ENCODE measurements at places on chromosomes 7 and 10. TPM values are rescaled to one million over a fixed set of nuclear protein-coding genes. Genes with fewer than 3 reads are reported as not detected.

Gene INSYN2A
- 0.13 TPM for total RNA-seq

- no peaks in the 10 kb centered on the region for H3K27me3 ChIP-seq
- H3K27ac ChIP-seq = peak overlapping the region; percentile 88
- H3K36me3 ChIP-seq = peaks cover 5% of the 10 kb centered on the region
- peaks cover 34% of the 10 kb centered on the region for H3K4me1 ChIP-seq
These were observed 489.2 kb downstream of the MDFIC start for GRCh38 chr7:115410972-115411686.

DNA sequence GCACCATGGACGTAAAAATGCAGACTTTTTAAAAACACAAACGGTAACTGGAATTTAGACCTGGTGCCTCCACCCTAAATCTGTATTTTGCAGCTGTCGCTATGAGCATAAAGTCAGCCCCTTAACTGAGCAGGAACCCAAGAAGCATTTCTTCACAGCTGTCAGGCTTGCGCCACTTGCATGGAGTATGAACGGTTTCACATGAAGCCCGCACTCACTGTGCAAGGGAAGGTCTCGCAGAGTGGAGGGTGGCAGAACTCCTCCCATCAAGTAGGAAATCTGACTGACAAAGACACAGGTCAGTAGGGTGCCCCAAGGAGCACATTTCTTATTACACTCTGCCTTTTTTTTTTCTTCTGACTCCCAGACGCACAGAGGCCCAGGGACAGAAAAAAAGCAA lies 58.5 kb downstream of the ELMO1 start:
- H3K4me3 ChIP-seq = peak overlapping the region; percentile 2
- H3K27ac ChIP-seq = 0 out of 2 replicates have a peak overlapping the region, but pooled peaks have one; percentile 39
- no peaks in the 10 kb centered on the region for H3K27me3 ChIP-seq
- H3K36me3 ChIP-seq = no peaks in the 10 kb centered on the region
- H3K4me1 ChIP-seq = peaks cover 65% of the 10 kb centered on the region
- DNase-seq = no peak

DNA sequence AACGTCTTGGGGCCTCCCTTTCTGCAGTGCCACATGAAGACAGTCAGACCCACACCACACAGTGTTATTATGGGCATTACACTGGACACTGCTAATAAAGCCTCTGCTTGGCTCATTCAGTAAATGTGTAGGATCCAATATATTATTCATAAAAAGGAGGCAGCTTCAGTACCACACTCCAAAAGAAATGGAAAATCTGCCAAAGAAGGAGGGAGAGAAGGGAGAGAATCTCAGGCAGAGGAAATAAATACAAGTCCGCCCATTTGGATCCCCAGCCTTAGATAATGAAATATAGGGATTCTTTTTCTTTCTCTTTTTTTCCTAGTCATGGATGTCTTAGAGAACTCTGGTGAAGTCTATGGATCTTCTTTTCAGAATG lies 162.2 kb downstream of the ELMO1 start:
- no peak overlapping the region for H3K4me3 ChIP-seq
- no peak overlapping the region for H3K27ac ChIP-seq
- DNase-seq = no peak
- peaks cover 28% of the 10 kb centered on the region for H3K4me1 ChIP-seq

DNA sequence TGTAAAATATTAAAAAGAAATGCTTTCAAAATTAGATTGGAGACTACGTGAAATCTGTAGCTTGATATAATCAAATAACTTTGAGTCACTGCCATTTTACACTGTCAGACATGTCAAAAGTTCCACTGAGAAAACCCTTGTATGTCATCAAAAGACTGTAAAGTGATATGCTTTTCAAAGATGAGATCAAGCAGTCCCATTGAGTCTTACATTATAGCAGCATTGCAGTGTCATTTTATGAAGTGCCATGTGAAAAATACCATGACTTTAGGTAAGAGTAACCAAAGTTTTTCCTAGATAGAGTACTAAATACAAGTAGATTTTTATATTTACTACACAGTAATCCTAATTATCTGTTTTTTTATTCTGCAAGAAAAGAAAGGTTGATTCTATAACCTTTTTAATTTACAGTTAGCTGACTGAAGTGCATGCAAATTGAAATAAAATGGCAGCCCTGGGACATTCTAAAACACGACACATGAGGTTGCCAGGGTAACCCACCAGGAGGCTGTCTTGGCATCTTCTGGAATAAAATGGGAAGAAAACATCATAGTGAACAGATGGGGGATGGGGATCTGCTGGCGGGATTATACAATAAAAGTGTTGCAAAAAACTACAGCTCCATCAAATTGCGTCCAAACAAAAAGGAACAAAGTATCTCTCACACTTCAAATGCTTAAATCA lies 91.3 kb upstream of the TMEM106B start:
- H3K27ac ChIP-seq = no peak overlapping the region
- no peaks in the 10 kb centered on the region for H3K36me3 ChIP-seq
- H3K27me3 ChIP-seq = no peaks in the 10 kb centered on the region
- peaks cover 5% of the 10 kb centered on the region for H3K4me1 ChIP-seq
- no peak overlapping the region for H3K4me3 ChIP-seq

Gene SGCE
- total RNA-seq = 25.3 TPM

Gene GSTO2
- total RNA-seq = 17.6 TPM

Gene ELAPOR2
- total RNA-seq = 41.6 TPM

Gene HGF
- total RNA-seq = 0.32 TPM

DNA sequence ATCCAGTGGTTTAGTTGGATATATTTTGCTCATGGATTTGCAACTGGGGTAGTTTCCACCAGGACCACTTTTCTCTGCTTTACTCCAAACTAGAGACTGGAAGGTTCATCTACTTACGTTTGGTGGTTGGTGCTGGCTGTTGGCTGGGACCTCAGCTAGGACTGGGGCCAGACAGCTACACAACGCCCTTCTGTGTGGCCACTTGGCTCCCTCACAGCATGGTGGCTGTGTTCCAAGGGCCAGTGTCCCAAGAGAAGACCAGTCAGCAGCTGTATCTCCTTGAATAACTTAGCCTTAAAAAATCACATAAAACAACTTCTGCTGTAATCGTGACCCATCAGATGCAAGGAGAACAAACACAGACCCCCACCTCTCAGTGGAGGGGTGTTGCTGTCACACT lies 4.2 kb upstream of the KCNH2 start:
- H3K4me1 ChIP-seq = peaks cover 20% of the 10 kb centered on the region
- peaks cover 58% of the 10 kb centered on the region for H3K27me3 ChIP-seq
- no peaks in the 10 kb centered on the region for H3K36me3 ChIP-seq
- no peak for DNase-seq

GRCh38 chr7:87139514-87139913 lies 12.7 kb upstream of the DMTF1 start:
- no peak for DNase-seq
- H3K36me3 ChIP-seq = no peaks in the 10 kb centered on the region
- H3K27ac ChIP-seq = no peak overlapping the region
- no peaks in the 10 kb centered on the region for H3K4me1 ChIP-seq

GRCh38 chr10:113496111-113497109 lies 56.4 kb upstream of the HABP2 start:
- H3K27me3 ChIP-seq = peaks cover 3% of the 10 kb centered on the region
- H3K4me3 ChIP-seq = no peak overlapping the region
- H3K36me3 ChIP-seq = no peaks in the 10 kb centered on the region
- peaks cover 11% of the 10 kb centered on the region for H3K4me1 ChIP-seq

GRCh38 chr10:93098816-93099215 lies 25.1 kb downstream of the CYP26A1 start:
- no peak overlapping the region for H3K27ac ChIP-seq
- DNase-seq = no peak
- H3K4me1 ChIP-seq = peaks cover 5% of the 10 kb centered on the region
- peaks cover 2% of the 10 kb centered on the region for H3K27me3 ChIP-seq
- H3K36me3 ChIP-seq = 0 out of 2 replicates have a peak, but pooled peaks cover 1% of the 10 kb centered on the region
- no peak overlapping the region for H3K4me3 ChIP-seq

Gene GATA3
- total RNA-seq = 0.72 TPM

- no peaks in the 10 kb centered on the region for H3K27me3 ChIP-seq
- DNase-seq = no peak
- no peak overlapping the region for H3K4me3 ChIP-seq
These were observed 76.4 kb downstream of the NEURL1 start for GRCh38 chr10:103569896-103570295.

Gene DNAJC1
- total RNA-seq = 13.2 TPM

- no peak overlapping the region for H3K27ac ChIP-seq
- H3K36me3 ChIP-seq = no peaks in the 10 kb centered on the region
- H3K4me1 ChIP-seq = peaks cover 24% of the 10 kb centered on the region
These were observed 194.7 kb downstream of the SNX13 start for GRCh38 chr7:17745610-17746009.

DNA sequence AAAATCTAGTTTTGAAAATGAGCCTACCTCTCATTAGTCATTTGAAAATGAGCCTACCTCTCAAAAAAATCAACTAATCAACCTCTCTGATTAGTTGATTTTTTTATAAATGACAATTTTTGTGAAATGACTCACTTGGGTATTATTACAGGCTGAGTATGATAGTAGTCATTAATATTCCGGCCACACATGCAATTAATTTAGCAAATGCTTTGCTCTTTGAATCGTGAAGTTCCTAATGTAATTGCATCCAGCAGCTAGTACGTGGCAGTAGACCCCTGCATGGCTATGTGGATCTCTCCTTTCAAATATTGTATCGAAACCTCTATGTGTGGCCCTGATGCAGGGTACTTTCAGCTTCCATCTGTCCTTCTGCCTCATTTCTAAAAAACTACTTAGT lies 245.9 kb upstream of the PHYHIPL start:
- no peak overlapping the region for H3K4me3 ChIP-seq
- no peaks in the 10 kb centered on the region for H3K36me3 ChIP-seq
- H3K27ac ChIP-seq = no peak overlapping the region

DNA sequence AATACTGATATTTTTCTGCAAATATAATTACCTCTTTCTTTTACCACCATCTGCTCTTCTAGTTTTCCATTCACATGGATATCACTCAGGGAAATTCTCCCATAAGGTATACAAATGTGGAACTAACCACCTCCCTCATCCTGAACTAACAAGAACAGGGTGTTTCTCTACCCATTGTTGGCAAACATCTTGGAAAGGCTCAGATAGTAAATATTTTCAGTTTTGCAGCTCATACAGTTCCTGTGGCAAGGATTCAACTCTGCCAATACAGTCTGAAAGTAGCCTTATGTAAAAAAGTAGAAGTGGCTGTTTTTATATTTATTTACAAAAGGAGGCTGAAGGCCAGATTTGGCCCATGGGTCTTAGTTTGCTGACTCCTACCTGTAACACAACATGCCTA lies 513.0 kb upstream of the TEX47 start:
- peaks cover 13% of the 10 kb centered on the region for H3K4me1 ChIP-seq
- H3K36me3 ChIP-seq = no peaks in the 10 kb centered on the region
- H3K27me3 ChIP-seq = no peaks in the 10 kb centered on the region
- DNase-seq = no peak
- no peak overlapping the region for H3K4me3 ChIP-seq

Gene NYAP1
- total RNA-seq = 7.6 TPM

GRCh38 chr7:158664406-158664805 lies 40.2 kb downstream of the NCAPG2 start:
- peaks cover 51% of the 10 kb centered on the region for H3K36me3 ChIP-seq
- no peak for DNase-seq
- no peaks in the 10 kb centered on the region for H3K27me3 ChIP-seq
- no peaks in the 10 kb centered on the region for H3K4me1 ChIP-seq

DNA sequence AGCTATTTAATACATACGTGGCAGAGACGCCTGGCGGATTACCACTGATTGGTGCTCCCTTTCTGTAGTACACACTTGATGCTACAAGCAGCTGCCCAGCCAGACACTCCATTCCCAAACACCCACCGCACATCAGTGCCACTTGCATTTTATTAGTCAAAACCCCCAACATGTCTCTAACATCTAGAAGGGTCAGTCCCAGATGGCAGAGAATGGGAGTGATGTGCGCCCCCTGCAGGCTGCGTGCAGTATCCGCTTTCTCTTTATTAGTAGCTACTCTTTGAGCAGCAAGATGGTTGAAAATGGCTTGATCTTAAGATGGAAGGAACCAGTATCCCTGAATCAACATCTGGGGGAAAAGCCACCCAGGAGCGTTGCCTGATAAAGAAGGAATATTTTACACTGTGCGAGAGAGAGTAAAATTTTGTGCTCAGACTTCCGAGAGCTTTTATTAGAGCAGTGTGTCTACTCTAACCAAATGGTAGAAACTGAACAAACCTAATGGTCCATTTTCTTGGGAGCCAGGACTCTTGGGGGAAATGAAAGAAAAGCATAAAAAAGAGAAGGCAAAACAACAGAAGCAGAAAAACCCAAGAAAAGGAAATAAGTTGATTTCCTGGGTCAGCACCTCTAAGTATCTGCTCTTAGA lies 78.3 kb downstream of the ST8SIA6 start:
- no peak overlapping the region for H3K4me3 ChIP-seq
- H3K27me3 ChIP-seq = no peaks in the 10 kb centered on the region
- peaks cover 32% of the 10 kb centered on the region for H3K4me1 ChIP-seq
- no peaks in the 10 kb centered on the region for H3K36me3 ChIP-seq
- no peak overlapping the region for H3K27ac ChIP-seq

GRCh38 chr10:116331815-116332214 lies 7.6 kb downstream of the CCDC172 start:
- H3K27ac ChIP-seq = no peak overlapping the region
- DNase-seq = no peak
- H3K36me3 ChIP-seq = no peaks in the 10 kb centered on the region
- peaks cover 14% of the 10 kb centered on the region for H3K4me1 ChIP-seq

Gene SFXN2
- 15.9 TPM for total RNA-seq

Gene TRIM74
- total RNA-seq = 0.15 TPM

GRCh38 chr7:92813390-92814024 lies 22.9 kb downstream of the CDK6 start:
- H3K4me3 ChIP-seq = peak overlapping the region; percentile 33
- peak overlapping the region; percentile 89 for H3K27ac ChIP-seq
- no peak for DNase-seq
- peaks cover 17% of the 10 kb centered on the region for H3K36me3 ChIP-seq
- H3K4me1 ChIP-seq = peaks cover 53% of the 10 kb centered on the region
- H3K27me3 ChIP-seq = no peaks in the 10 kb centered on the region

DNA sequence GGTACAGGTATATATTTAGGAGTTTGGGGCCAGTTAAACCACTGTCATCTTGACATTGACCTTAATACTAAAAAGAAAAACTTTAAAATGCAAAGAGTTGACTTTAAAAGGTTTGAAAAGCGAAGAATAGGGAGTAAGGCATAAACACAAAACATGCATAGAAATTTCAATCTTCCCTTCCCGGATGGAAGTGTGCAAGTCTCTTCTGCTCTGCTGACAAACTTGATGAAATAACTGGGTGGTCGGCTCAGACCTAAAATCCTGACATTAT lies 3.4 kb upstream of the SPAG6 start:
- no peak overlapping the region for H3K27ac ChIP-seq
- peaks cover 96% of the 10 kb centered on the region for H3K27me3 ChIP-seq
- H3K4me3 ChIP-seq = peak overlapping the region; percentile 60
- H3K4me1 ChIP-seq = peaks cover 18% of the 10 kb centered on the region

Gene TSC22D4
- total RNA-seq = 27.5 TPM

GRCh38 chr10:49620841-49621378 lies 7.1 kb downstream of the CHAT start:
- peaks cover 61% of the 10 kb centered on the region for H3K27me3 ChIP-seq
- H3K4me1 ChIP-seq = peaks cover 3% of the 10 kb centered on the region
- DNase-seq = peak; percentile 5
- H3K27ac ChIP-seq = no peak overlapping the region
- no peaks in the 10 kb centered on the region for H3K36me3 ChIP-seq

- H3K4me3 ChIP-seq = no peak overlapping the region
- H3K36me3 ChIP-seq = peaks cover 5% of the 10 kb centered on the region
- no peaks in the 10 kb centered on the region for H3K27me3 ChIP-seq
- H3K27ac ChIP-seq = no peak overlapping the region
These were observed 208.2 kb upstream of the INHBA start for GRCh38 chr7:41910940-41911600.

GRCh38 chr7:380711-381210 lies 90.8 kb downstream of the FOXL3 start:
- no peak for DNase-seq
- no peak overlapping the region for H3K27ac ChIP-seq
- H3K36me3 ChIP-seq = 0 out of 2 replicates have a peak, but pooled peaks cover 9% of the 10 kb centered on the region
- no peak overlapping the region for H3K4me3 ChIP-seq

Gene NRP1
- 3.0 TPM for total RNA-seq
